ENCODE measurements at places on chromosomes 12 and 14.

DNA sequence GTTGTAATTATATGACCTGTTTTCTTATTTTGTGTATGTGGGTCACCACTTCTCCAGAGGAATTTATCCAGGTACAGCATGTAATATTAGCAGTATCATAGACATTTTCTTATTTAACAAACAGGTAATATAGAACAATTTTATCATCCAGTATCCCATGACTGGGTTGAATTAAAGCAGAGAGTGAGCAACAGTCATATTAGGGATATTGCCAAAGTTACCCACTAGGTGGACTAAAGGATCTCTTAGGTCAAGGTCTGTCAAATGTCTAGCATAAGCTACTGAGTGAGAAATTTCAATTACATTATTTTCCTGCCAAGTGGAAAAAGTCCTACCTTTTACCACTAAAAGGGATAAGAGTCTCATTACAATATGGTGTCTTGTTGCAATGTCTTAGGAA, 62.1 kb upstream of the TRIM9 start:
- peak; percentile 10 for DNase-seq

- DNase-seq = no peak
Measured at GRCh38 chr12:80798281-80798680, 81.6 kb downstream of the MYF5 start.

GRCh38 chr12:104154286-104154685, 16.3 kb upstream of the NFYB start:
- no peak for DNase-seq

GRCh38 chr14:37142835-37143401, 29.5 kb downstream of the SLC25A21 start:
- DNase-seq = no peak

DNA sequence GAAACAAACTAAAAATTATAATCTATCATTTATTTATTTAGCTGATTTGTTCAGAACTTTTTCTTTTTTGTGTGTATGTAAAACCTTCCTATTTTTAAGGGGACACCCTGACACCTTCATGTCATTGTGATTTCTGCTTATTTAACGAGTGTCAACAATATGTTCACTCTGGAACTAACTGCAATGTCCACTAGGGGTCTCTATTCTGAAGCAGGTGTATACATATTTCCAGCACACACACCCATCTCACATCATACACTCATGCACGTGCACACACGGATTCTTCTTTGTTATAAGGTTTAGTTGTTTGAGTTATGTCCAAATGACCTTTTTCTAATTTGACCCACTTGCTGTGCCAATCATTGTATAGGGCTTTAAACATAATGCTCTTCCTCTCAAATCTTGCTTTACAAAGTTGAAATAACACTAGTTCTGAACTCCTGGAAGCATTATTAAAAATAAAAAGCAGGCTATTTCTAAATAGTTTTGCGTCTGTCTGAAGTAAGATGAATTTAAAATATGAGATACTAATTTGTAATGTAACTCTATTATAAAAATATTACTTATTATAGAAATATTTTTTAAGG, 15.5 kb downstream of the E2F7 start:
- peak; percentile 44 for DNase-seq

GRCh38 chr12:57055824-57056223, 5.9 kb upstream of the MYO1A start:
- DNase-seq = no peak

DNA sequence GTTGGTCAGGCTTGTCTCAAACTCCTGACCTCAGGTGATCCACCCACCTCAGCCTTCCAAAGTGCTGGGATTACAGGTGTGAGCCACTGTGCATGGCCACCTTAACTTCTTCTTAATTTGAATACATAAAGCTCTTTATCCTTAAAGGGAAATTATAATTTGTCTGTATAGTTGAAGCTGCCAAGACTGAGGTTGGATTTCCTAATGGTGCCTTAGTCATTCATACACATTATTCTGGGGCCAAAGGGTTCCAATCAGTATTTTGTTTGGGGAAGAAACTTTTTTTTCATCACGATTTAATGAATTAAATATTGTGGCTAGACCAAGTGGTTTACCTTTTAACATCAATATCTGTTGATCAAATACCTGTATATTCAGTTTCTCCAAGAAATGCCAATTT, 135.9 kb downstream of the SYT1 start:
- DNase-seq = no peak

DNA sequence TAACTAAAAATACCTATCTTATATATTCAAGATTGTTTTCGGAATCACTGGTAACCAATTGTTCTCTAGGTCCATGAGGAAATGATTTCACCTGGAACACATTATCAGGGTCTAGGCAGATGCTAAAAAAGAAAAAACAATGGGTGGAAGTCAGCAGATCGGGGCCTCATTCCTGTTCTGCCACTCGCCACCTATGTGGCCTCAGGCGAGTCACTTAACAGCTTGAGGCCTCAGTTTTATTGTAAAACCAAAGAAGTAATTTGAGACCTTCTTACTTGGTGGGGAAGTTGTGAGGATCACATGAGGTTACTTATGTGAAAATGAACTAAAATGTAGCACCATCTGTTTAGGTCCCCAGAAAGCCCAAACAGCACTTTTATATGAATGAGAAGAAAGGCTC, 6.2 kb upstream of the RNASE10 start:
- DNase-seq = no peak

DNA sequence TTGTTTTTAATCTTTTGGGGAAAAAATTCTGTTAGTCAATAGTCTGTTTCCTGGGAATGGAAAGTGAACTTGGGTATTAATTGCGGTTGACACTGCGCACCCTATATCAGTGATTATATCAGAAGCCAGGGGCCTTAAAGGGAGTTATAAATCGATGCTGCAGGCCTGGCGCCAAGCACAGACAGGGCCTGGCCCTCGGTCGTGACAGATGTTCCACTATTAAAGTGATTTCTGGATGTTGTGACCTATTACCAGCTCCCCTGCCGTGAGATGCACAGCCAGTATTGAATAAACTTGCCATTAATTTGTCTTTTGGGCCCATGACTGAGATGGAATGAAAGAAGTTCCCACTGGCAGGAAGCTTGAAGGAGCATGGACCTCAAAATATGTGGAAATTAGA, 45.1 kb upstream of the KITLG start:
- DNase-seq = no peak

DNA sequence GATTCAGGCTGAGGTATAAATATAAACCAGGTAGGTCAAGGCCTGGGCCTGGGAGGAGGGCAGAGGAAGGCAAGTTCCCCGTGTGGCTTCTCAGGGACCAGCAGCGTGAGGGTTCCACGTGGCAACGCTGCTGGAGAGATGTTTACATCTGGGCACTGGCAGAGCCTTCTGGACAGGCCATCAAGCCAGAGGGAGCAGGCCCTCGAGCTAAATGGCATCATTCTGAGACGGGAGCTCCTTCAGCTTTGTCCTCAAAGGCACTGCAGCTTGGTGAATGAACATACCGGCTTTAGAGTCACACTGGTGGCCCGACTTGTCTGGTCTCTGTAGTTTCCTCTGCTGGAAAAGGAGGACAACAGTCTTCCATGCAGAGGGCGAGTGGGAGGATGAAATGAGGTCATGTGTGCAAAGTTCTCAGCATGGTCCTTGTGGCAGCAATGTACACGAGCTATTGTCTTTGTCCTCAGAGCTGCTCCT, 231.3 kb downstream of the ZFP36L1 start:
- no peak for DNase-seq

DNA sequence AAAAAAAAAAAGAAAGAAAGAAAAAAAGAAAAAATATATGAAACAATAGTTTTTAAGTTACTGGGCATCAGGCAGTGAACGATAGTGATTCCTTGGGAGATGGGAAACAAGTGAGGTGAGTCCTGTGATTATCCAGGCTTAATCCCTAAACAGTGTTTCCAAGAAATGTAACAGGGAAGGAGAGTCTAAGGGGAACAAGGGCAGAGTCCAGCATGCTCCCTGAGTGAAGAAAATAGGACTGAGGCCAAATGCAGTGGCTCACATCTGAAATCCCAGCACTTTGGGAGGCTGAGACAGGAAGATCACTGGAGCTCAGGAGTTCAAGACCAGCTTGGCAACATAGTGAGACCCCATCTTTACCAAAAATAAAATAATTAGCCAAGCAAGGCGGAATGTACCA, 40.7 kb downstream of the R3HDM2 start:
- no peak for DNase-seq

- DNase-seq = no peak
Measured at GRCh38 chr14:91397965-91398591, 19.5 kb downstream of the CCDC88C start.

- no peak for DNase-seq
Measured at GRCh38 chr14:61493239-61493638, 171.9 kb downstream of the PRKCH start.

DNA sequence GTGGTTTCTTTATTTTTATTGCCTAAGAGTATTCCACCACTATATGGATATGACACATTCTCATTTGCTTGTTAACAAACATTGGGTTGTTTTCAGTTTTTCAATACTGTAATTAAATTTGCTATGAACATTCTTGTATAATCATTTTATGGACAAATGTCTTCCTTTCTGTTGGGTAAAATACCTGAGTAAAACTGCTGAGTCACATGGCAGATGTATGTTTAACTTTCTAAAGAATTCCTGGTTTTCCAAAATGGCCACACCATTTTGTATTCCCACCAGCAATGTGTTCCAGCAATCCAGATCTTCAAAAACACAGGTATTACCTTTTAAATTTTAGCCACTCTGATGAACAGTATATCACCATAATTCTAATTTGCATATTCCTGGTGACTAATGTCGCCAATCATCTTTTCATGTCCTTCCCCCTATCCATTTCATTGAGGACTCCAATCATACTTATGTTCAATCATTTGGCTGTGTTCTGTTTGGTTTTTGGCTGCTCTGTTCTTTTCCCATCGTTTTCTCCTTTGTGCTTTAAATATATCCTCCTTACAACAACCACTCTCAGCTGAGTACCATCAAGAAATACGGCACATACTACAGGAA, 36.0 kb downstream of the CDK17 start:
- no peak for DNase-seq

DNA sequence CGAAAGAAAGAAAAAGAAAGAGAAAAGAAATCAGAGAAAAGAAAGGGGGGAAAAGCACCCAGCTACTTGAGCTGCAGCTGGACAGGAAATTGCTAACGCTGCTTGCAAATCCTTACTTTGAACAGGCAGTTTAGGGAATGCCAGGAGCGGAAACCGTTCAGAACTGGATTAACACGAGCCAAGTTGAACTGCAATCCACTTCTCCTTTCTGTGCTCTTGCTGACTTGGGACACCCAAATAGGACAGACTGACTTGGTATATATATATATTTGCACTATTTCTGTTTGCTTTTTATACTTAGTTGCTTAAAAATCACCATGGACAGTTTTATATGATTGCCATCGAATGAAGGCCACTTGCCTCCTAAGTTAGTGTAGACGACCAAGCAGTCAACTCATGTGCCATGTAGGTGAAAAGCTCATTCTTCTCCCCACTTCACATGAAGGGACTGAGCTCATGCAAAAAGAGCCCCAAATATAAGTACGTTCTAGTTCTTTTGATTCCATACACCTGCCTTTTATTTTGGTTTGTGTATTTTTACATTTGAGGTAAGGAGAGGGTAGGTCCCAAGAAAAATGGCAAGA, 5.5 kb downstream of the DUSP6 start:
- no peak for DNase-seq

DNA sequence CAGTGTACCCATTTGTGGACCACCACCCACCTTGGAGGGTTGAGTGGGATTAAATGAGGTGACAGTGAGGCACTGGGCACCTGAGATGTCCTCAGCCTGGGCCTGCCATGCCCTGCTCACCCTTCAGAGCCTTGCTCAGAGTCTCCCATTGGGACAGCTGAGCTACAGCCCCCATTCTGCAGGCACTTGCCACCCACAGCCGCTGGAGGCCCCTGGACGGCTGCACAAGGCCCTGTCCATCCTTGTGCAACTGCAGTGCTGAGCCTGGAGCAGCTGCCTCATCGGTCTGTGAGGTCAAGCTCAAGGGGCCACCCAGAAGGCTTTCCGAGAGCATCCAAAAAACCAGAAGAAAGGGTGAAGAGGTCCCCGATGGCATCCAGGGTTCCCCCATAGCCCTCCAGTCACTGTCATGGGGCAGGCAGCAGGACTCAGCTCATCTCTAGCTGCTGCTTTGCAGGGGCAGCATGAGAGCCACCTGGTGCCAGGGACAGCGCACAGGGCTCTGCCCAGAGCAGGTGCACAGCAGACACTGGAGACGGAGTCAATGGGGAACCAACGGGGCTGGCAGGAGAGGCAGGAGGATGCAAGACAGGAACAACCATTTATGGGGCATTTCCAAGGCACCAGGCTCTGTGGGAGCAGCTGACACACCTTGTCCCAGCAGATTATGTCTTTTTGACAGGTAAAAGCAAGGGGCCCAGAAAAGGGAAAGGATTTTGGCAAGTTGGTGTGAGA, 84.6 kb downstream of the ARL6IP4 start:
- no peak for DNase-seq

DNA sequence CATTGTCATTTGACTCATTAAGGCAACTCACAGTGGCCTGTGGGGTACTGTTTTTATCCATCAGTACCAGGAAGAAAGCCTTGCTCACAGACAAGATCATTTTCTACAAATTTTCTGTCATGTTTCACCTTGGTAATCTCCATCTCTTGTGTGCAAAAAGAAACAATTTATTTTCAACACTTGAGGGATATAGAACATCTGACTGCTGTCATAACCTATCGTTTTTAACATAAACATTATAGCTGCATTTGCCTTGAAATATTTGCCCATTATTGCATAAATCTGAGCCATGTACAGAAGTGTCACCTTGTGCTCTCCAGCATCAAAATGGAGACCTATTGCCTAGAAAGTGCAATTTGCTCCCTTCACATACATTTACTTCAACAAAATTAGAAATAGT, 300.8 kb downstream of the NPAS3 start:
- DNase-seq = no peak

DNA sequence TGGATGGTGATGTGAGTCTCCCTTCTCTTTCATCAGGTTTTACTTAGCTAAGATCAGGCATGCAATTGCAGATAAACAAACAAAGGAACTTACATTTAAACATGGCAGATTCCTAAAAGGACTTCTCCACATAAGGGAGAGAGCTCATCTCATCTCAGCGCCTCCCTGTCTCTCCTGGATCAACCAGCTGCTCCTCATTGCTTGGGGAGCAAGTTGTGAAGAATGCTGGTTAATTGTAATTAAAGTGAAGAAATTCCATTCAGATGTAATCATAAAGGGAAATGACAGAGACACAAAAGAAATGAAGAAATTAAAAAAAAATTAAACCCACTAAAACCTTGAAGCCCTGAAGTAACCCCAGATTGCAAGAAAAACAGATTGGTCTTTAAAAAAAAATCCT, 104.4 kb upstream of the DIO2 start:
- DNase-seq = no peak

GRCh38 chr12:59583003-59583712, 12.7 kb upstream of the SLC16A7 start:
- DNase-seq = no peak

GRCh38 chr14:31387091-31387490, 33.3 kb downstream of the HEATR5A start:
- DNase-seq = no peak

- no peak for DNase-seq
Measured at GRCh38 chr12:24921251-24922038, 27.5 kb downstream of the BCAT1 start.

GRCh38 chr12:130162267-130162666, at the start of gene FZD10:
TSS of gene FZD10 (plus strand) at chr12:130162464. CDS start at chr12:130162943, 479 bp downstream.
- peak; percentile 25 for DNase-seq

GRCh38 chr12:114809097-114809496, 125.1 kb upstream of the TBX3 start:
- no peak for DNase-seq
